ENCODE measurements at places on chromosomes 7 and 10.

- peak; percentile 5 for DNase-seq
Measured at GRCh38 chr7:94778711-94779459, 123.0 kb upstream of the SGCE start.

DNA sequence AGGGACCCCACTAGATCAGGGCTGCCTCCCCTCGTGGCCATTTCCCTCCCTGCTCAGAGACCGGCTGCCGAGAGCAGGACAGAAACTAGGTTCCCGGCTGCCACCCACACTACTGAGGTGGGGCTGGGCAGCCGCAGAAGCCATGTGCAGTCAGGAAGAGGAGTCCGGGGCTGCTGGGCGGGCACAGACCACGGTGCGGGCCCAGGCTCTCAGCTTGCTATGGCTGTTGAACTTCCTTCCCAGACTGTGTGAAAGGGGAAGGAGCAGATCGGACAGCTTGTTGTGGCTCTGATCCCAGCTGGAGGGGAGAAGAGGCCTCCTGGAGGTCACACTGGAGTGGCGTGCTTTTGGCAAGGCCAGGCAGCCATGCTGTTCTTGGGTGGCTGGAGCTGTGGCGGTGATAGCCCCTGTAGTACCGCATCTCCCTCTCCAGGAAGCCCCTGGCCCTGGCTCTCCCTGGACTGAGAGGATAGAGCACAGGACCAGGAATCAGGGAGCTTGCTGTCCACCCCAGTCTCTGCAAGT, 56.8 kb downstream of the HK1 start:
- peak; percentile 72 for DNase-seq

- no peak for DNase-seq
Measured at GRCh38 chr10:129784891-129785290, 179.2 kb downstream of the EBF3 start.

DNA sequence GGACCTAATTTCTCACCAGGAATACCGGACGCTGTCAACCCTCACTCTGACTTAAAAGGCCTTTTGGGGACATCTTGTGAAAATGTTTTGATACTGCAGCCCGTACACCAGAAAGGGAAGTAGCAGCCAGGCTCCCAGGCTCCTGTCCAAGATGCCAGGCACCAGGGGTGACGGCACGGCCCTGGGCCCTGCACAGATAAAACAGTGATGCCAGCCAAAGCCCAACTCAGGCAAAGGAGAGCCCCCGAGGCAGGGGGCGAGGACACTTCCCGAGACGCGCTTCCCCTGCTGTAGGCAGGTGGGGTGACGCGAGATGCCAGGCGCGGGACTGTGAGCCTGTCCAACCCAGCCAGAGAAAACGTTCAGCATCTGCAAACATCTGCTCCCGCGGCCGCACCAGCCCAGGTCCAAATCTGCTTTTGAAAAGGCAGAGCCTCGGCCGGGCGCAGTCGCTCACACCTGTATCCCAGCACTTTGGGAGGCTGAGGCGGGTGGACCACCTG, 15.7 kb downstream of the ZFAND2A start:
- peak; percentile 27 for DNase-seq

- DNase-seq: no peak
Measured at GRCh38 chr10:70433581-70434280, 7.8 kb downstream of the NODAL start.

DNA sequence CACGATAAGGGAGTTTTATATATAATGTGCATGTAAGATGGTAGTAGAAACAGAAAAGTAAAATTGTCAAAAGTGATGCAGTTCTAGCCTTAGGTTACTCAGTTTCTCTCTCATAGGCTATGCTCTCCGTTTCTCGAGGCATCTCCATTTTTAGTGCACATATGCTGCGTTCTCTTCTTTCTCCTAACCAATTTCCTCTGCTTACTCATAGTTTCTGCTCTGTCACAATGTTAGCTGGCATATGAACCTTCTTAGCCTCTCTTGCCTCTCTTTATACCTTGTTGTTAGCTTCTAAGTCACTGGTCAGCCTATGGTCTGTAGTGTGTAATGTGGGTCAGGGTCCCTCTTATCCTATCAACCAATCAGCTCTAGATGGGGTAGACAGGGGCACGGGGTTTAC, 280.6 kb upstream of the ETV1 start:
- no peak for DNase-seq

- no peak for DNase-seq
Measured at GRCh38 chr10:15223174-15223573, 54.7 kb upstream of the NMT2 start.

DNA sequence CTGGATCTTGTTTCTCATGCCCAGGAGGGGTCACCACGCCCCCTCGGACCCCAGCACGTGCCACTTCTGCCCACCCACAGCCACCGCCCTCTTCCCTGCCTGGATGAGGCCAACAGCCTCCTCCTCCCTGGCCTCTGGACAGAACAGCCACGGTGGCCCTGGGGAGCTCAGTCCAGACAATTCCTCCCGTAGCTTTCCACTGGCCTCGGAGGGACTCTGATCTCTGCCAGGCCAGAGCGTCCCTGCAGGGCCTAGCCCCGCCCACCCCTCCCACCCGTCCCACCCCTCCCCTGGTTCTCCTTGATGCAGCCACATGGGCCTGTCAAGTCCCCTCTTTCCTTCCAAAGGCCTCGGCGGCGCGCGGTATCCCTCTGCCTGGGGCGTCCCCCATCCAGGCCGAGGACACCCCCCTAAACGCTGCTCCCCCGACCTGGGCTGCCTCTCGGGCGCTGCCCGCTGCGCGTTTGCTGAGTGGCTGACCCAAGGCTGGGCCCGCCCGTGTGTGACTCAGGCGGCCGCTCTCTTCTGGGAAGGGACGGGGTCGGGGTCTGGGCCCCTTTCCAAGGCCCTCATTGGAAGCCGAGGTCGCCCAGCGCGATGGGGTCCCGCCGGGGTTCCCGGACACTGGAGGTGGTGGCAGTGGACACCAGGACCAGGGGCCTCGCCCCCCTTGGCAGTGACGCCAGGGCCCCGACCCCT, 557 bp downstream of the TMEM120A start:
- peak; percentile 76 for DNase-seq

GRCh38 chr7:151095123-151095797, 9.0 kb downstream of the AGAP3 start:
- no peak for DNase-seq

DNA sequence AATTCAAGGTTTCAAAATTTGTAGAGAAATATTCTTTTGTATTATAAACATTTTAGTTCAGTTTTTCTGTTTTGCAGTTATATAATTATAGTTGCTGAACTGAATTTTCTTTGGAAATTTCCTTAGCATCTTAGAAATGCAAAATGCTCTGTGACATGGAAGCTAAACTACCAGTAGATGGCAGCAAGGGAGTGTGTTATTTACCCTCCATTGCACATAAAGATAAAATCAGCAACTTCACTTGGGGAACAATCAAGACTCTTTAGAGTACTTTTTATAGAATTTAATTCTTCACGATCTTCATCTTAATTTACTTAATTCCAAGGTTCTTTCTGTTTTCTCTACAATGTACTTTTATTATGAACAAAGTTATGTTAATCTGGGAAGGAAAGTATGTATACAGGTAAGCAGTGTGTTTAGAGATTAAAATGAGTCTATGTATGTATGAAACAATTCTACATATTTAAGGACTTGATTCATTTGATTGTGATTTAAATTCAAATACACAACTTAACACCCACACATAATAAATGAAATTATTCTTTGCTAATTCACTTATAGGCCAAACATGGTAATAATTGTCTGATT, 404.2 kb downstream of the THSD7A start:
- DNase-seq: peak; percentile 82

DNA sequence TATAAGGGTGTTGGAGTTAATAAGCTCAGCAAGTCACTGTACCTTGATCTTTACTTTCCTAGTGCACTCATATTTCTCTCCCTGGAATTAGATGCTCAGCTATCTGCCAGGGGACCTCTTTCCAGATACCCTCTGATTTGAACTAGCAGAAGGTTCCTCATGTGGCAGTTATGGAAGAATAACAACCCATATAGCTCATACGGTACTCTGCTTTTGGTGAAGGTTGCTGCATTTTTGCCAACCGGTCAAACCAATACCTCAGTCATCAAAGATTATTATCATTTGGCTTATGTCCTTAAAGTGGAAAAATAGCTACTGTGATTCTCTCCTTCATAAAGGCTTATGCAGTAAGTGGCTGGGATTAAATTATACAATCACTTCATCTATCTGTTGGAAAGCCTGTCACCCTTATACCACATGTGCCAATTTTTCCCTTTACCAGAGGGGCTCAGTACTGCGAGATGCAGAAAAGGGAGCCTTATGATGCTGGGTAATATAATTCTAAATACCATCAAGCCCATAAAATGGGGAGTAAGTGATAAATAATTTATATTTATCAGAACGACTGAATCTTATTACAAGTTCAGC, 43.4 kb upstream of the PTER start:
- no peak for DNase-seq

DNA sequence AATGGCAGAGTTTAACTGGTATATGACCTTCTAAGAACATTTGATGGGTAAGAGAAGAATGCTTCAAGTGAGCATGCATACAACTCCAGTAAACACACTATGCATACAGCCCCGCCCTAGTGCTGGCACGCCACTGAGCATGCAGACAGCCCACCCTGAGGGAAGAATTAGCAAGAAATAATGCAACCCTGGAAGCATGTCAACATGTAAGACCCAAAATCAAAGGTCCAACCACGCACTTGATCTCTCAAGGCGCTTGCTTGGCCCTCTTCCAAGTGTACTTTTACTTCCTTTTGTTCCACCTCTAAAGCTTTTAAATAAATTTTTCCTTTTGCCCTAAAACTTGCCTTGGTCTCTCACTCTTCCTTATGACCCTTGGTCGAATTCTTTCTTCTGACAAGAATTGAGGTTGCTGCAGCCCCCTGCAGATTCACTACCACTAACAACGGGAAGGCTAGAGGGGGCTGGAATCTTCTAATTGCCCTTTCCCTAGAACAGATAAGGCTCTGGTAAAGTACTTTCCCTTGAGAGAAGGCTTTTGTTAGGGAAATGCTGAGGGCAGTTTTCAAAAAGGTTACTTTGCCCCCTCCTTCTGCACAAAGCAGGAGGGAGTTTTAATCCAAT, 3.4 kb downstream of the FAM24B start:
- no peak for DNase-seq

DNA sequence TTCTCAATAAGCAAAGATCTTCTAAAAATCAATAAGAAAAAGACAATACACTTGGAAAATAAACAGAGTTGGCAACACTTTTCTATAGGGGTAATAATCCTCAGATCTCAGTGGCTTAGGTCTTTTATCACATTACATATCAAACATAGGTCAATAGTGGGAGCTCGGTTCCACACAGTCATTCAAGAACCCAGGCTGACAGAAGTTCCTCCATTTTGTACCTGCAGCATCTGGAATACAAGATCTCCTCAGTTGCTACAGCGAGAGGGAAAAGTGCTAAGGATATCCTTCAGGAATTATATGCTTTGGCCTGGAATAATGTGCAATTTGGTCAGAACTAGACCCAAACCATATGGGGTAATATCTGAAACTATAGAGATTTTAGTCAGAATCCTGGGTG, 55.4 kb upstream of the MSRB2 start:
- DNase-seq: no peak

GRCh38 chr7:128904381-128905197, 5.9 kb downstream of the KCP start:
- DNase-seq: peak; percentile 63

DNA sequence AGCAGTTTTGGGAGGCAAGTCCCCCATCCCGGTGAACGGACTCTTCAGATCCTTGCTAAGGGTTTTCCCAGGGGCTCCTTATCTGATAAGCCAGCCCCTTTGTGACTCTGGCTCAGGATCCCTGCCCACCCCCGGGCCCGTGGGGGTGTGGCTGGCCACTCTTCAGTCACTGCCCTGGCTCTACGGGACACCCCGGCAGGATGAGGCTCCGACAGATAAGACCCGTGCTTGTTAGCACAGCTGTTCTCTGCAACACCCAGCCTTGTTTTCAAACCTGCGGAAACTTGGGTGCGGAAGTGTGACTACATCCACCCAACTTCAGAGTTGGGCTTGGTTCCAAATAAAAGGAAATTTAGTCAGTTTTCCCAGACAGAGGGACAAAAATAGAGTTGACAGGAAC, 66.7 kb upstream of the PODXL start:
- no peak for DNase-seq

DNA sequence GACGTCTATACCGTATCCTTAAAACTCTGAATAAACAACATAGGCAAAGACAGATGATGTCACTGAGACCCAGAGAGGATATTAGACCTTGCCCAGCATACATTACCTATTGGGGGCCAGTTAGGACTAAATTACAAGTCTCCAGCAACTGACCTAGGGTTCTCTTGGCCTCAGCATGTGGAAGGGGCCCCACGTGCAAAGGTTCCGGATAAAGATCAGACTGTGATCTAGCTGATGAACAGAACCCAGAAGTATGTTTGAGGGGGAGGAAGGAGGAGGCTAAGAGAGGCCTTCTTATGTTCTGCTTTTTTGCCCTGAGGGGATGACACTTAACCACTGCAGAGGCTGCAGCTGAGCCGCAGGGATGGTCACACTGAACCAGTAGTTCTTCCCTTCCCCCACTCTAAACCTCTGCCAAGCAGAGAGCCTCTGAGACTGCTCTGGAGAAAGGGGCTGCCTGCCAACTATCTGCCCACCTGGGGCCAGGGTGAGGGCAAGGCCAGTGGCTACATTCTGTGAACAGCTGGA, 24.0 kb upstream of the KMT2C start:
- DNase-seq: peak; percentile 59

GRCh38 chr7:143005632-143006260, 21.2 kb downstream of the OR9A2 start:
- no peak for DNase-seq

DNA sequence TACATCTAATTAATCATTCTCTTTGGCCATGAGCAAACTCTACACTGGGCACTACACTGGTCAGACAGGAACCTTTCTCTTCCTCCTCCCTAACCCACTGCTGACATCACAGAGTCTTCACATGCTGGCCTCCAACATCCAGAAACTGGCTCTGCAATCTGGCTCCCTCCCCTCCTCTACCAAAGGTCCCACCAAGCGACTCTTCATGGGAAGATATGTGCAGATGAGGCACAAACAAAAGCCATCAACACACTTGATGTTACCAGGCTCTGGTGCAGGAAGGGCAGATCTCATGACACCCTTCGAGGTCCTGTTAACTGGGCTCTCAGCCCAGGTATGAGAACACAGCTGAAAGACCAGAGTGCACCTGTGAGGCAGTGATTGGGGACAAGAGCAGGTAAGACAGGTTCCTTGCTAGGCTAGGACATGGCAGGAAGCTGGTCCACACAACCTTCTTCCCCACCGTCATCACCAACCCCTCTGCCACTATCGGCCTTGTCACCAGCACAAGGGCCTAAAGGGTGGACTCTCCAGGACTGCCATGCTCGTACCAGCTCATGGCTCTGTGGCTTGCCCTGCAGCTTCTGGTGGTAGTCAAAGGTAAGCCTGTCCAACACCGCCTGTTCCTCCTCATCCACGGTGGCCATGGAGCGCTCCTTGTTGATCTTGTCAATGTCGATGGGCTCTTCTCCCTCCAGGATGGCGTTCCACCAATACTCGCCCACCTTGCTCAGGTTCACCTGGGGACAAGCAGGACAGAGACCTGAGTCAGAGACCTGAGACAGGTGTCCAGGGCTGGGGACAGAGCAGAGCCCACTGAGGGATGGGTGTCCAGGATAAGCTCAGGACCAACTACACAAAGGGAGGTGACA, 66.6 kb upstream of the CAMK2B start:
- no peak for DNase-seq
